ENCODE measurements at places on chromosomes 13 and 19. TPM values are rescaled to one million over a fixed set of nuclear protein-coding genes. Genes with fewer than 3 reads are reported as not detected.

The IRF2BP1 gene
- total RNA-seq = 11.3 TPM

- DNase-seq = no peak
Observed at GRCh38 chr13:49711218-49711863, 20.1 kb upstream of the EBPL start.

- DNase-seq = peak; percentile 87
Observed at GRCh38 chr13:73602295-73602694, 531.9 kb downstream of the KLF12 start.

The SHISA7 gene
- total RNA-seq = not detected

The PIP5K1C gene
- total RNA-seq = 6.9 TPM

The ZNF93 gene
- total RNA-seq = 2.7 TPM

The FXYD1 gene
- not detected for total RNA-seq

The TEX26 gene
- not detected for total RNA-seq

The KLF2 gene
- under 0.01 TPM for total RNA-seq

DNA sequence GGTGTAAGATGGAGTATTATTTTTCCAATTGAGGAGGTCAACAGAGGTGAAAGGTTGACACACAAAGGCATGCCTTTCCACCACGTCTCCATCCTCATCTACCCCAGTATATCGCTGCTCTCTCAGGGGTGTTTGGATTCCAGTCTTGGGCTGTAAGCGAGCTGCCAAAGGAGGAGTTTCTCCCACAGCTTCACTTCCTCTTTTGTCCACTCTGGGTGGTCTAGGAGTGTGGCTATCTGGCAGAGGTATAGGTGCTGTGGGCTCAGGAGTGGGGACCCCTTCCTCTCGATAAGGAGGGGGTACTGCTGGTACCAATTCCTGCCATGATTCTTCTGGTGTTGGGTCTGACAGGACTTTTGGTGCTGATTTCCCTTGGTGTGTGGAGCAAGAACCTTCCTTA lies 39.4 kb downstream of the ZNF846 start:
- DNase-seq = no peak

The IRGC gene
- not detected for total RNA-seq

The PCCA gene
- 27.1 TPM for total RNA-seq

GRCh38 chr13:45040622-45041021 lies 51.3 kb downstream of the GPALPP1 start:
- DNase-seq = peak; percentile 21

The ZNF66 gene
- total RNA-seq = 1.6 TPM

GRCh38 chr13:23356368-23356767 lies 77.1 kb downstream of the SACS start:
- no peak for DNase-seq

The FFAR1 gene
- total RNA-seq = not detected

The B3GNT8 gene
- 14.3 TPM for total RNA-seq

The OVOL3 gene
- not detected for total RNA-seq

- peak; percentile 58 for DNase-seq
Observed at GRCh38 chr13:37361608-37362007, 237.0 kb downstream of the POSTN start.

DNA sequence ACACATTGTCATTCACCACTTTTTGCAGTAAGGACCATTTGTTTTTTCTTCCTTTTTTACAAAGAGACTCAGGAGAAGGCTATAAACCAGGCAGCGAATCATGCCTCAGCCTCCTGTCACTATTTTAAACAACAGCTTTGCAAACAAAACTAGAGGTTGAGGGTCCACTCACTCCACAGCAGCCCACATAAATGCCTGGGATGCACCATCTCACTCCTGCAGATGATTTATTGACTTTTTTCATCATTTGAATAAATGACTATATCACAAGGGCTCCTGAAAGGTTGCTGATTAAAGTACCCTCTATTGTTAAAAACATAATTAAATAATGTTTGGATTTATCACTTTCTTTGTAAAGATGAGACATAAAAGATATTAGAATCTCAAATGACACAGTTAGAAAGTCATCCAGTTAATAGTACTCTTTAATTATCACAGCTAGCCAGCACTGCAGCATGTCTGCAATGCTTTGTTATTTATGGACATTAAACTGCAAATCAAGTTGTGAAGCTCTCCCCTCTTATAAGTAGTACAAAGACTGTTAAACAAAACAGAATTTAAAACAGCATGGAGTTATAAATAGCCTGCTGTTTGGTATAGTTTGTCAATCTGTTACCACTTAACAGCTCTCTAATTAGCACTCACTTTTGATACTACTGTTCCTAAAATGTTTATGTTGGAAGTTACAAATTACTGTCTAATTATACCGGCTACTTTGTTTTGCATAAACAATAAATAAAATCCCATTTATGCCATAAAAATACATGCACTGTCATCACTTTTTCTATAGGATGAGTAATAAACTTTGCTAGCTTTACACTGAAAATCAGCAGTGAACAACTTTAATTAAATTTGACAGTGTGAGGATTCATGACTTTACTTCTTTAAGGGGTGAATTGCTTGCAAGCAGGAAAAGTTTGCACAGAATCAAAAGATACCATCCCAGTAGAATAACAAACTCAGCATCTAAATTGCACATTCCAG lies 853.2 kb downstream of the UQCRFS1 start:
- DNase-seq = no peak

DNA sequence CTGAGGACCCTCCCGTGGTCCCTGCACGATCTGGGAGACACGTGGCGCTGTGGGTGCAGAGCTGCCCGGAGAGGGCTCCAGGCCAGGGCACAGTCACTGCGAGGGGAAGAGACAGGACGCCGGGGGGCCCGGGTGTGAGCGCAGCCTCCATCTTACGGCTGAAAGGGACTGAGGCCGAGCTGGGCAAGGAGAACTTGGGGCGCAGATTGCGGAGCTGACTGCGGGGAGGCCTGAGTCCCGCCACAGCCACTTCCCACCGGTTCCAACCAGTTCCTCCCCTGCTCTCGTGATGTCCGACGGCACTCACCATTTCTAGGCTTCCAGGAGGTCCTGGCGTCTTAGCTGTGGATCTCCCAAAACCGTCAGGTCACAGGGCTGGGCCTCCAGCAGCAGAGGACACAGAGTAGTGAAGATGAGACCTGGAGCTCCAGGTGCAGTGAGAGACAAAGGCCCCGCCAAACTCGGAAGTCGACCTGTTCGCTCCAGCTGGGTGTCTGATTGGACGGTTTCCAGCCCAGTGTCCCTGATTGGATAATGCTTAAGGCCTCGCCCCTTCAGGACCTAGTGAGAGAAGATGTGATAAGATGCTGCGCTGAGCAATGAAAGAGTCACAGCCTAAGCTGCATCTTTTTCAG lies 4.8 kb upstream of the ZNF253 start:
- DNase-seq = no peak

DNA sequence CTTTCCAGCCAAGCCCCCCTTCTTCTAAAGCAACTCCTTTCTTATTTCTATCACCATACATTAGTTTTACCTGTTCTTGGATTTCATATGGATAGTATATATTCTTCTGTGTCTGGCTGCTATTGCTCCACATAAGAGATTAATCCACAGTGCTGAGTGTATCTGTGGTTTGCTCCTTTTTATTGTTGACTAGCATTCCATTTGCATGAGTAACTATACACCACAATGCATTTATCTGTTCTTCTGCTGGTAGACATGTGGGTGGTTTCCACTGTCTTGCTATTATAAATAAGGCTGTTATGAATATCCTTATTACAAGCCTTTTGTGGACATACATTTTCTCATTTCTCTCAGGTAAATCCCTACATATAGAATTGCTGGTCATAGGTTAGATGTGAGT lies 138.2 kb downstream of the SLC7A1 start:
- peak; percentile 96 for DNase-seq

DNA sequence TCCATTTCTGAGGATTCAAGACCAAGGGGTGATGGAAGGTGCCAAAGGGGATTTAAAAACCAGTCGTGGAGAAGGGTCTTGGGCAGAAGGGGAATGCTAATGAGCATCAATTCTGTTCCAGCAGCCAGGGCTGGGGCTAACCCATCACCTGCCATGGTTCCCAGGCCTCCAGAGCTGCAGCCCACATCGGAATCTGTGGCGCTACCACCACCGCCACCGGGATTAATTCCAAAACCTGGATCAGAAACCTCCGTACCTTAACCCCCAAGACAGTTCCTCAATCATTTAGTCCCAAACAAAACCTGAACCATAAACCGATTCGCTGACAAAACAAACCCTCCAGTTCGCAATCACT lies 583 bp downstream of the ZNF615 start:
- DNase-seq = no peak

DNA sequence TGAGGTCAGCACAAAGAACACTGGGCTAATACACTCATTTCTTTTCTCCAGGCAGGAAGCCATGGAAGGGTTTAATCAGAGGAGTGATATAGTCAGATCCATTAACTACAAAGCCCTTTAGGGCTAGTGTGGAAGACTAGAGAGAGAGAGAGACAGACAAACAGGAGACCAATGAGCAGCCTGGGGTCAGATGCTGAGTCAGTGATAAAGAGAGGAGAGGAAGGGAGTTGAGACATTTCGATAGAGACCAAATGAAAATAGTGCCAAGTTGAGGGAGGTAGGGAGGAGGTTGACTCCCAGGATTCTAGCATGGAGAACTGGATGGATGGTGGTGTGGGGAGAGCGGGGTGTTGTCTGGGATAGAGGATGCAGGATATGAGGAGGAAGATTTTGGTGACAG lies 18.2 kb downstream of the ZNF473 start:
- no peak for DNase-seq

The PRR19 gene
- not detected for total RNA-seq
